ENCODE measurements at places on chromosomes 12 and 14.

DNA sequence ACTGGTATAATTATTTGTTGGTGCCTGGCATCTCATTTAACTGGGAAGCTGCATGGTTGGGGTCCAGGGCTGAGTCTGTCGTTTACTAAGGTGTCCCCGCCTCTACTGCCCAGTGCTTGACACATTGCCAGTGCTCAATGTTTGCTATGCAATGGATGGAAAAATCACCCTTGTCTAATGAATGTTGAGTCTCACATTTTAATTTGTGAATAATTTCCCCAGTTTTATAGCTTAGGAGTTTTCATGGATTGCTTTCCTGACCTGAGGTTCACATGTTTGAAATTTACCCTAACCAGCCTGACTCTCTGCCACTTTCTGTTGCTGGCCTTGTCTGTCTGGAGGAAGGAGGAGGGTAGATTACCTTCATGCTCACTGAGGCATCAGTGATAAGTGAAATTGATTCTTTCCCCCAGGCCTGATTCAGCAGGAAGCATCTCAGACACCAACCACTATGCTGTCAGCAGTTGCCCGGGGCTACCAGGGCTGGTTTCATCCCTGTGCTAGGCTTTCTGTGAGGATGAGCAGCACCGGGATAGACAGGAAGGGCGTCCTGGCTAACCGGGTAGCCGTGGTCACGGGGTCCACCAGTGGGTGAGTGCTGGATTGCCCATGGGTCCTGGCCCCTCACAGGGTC lies 2.4 kb downstream of the DHRS2 start:
- DNase-seq: no peak

- DNase-seq: no peak
Observed at GRCh38 chr14:89365061-89365801, 51.8 kb downstream of the FOXN3 start.

GRCh38 chr12:109343677-109344076 lies 4.0 kb upstream of the MYO1H start:
- DNase-seq: no peak

DNA sequence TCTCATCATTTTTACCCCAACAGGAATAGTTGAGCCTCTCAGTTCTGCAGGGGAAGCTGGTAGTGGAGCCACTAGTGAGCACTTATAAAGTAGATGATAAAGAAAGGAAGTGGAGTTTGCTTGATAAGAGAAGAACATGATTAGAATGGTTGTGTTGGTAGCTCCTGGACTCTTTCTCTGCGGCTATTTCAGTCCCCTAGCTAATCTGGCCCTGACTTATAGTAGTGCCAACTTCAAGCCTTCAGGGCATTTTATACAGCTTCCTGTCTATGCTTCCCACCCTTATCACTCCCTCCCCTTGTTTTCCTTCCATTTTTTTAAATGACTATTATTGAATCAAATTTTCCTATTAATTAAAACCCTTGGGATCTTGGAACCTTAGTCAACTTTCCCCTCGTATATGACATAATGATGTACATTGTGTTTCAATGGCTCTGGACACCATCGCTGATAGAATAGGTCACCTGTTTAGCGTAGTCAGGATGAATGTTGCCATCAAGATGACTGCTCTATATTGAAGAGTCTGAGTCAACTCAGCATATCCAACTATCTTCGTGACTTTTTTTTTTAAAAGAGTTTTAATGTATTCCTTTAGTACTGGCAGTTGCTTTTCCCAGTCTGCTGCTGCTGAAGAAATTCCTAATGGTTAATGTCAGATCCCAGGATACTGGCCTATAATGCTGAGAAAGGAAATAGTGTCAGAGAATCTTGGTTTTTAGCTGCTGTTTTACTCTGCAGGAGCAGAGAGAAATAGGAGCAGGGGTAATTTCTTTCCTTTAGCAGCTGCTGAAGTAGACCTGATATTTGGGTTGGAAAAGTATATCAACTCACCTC lies 16.2 kb upstream of the PCNX1 start:
- DNase-seq: no peak

DNA sequence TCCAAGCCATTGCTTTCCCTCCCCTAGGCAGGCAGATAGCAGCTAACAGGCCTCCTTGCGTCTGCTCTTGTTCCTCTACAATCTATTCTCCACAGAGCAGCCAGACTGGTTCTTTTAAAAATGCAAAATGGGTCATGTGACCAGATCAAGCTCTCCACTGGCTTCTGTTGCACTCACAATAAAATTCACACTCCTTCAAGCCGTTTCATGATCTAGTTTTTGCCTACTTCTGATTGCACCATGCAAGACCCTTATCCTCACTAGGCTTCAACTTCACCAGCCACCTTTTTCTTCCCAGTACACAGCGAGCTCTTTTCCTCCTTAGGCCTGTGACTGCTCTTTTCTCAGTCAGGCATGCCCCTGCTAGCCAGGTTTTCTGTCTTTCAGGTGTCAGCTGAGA lies 6.1 kb upstream of the KRAS start:
- no peak for DNase-seq

DNA sequence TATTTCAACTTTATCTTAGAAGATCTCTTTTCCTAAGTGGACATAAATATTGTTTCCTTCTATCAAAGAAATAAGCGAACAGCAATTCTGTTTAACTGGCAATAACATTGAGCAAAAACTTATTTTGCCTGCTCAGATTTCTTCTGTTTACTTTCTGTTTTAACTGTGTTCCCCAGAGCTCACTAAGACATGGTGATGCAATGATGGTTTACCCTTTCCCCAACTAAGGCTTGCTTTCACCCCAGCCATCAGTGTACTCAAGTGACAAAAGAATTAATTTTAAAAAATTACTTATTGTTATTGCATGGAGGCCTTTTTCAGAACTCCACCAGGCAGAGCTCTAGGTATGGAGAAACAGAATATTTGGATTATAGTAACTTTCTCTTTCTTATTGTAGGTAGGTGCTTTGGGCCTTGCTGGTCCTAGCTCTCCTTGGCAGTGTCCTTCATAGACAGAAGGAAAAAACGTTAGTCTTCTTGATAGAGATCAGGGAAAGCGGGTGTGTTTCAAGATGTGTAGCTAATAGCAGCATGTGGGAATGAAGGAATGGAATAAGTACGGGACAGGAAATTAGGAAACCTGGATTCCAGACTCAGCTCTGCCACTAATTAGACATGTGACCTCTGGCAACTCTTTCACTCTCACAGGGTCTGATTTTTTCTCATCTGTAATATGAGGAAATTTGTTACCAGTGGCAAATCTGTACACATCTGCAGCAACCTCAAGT lies 14.6 kb upstream of the DDHD1 start:
- DNase-seq: no peak

GRCh38 chr14:100045642-100046344 lies 19.4 kb upstream of the EVL start:
- no peak for DNase-seq

GRCh38 chr14:72965249-72965648 lies 39.0 kb downstream of the DCAF4 start:
- no peak for DNase-seq

DNA sequence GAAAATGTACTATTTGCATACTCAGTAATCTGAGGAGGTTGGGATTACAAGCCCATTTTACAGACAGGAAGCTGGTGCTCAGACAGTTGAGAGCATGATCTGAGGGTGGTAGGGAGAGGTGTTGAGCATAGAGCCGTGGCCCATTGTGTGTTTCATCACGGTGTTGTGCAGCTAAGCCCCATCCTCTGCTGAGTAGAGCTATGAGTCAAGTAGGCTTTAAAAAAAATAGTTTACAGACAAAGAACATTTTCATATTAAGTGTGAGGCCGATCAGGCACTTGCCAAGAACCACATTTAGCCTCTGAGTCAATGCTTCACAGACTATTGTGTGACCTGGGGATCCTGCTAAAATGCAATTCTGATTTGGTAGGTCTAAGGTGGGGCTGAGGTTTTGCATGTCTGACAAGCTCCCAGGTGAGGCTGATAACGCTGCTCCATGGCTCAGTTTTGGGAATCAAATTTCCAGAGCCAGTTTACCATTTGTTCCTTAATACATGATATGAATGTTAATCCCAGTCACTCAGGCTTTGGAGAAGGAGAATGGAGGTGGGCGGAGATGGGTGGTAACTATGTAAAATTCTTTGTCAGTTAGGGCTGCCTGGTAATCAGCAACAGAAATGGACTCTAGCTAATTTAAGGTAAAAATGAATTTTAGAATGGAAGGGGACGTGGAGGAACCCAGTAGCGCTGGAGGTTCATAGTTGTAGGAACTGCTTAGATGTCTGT lies 22.2 kb downstream of the ZNF664 start:
- DNase-seq: no peak

- no peak for DNase-seq
Observed at GRCh38 chr12:47868552-47869031, 36.2 kb downstream of the VDR start.

DNA sequence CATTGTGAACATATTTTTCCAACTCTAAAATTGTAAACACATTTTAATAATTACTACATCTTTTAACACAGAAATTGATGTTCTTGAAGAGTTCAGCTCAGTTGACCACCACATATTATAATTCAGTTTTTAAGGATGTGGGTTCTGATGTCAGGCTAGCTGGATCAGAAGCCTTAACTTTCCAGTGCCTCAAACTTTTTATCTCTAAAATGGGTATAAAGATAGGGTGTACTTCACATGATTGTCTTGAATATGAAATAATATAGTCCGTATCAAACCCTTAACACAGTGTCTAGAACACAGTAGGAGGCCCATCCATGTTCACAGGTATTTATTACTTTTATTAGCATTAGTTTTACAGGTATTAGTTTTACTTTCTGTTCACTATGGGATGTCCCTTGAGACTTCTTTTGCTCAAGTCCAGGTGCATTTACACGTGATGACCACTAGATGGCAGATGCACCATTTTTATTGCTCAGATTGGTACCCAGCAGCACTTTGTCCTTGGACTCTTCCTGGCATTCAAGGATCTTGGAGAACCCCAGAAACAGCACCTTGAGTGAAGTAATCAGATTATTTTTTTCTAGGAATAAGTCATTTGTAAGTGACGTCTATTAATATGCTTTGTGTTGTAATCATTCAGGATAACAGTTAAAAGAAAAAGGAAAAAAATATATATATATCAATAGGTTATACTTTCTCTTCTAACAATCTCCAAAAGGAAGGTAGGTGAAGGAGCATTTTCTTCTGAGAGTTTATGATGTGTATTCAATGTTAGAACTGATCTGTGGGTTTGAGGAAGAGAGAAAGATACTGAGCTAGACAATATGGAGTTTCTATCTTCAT lies 580.2 kb downstream of the ETNK1 start:
- peak; percentile 50 for DNase-seq

DNA sequence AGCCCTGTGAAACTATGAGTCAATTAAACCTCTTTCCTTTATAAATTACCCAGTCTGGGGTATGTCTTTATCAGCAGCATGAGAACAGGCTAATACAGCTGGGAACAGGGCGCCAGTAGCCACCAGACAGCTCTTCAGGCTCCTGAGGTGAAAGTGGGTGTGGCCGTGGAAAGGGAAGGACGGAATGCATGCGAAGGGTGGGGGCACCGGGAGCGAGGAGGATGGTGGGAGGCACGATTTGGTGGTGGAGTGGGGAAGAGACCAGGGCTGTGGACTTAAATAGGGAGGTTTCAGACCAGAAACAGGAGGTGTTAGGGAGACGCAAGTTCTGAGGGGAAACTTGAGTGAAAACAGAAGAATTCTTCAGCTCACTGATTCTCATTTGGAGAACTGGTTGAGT lies 44.1 kb upstream of the CHST11 start:
- no peak for DNase-seq

DNA sequence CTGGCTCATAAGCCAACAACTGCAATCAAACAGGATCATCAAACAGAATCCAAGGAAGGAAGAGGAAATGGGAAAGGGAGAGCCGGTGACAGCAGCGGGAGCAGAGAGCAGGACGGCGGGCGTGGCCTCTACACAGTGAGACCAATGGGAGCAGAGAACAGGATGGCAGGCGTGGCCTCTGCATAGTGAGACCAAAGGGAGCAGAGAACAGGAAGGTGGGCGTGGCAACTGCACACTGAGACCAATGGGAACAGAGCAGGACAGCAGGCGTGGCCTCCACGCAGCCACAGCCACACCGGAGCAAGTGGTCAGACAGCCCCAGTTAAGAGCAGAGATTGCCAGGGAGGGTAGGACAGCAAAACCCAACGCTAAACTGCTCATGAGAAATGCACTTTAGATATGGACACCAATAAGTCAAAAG lies 16.4 kb downstream of the LRCOL1 start:
- peak; percentile 81 for DNase-seq

- DNase-seq: no peak
Observed at GRCh38 chr12:65004270-65004669, 116.8 kb downstream of the WIF1 start.

DNA sequence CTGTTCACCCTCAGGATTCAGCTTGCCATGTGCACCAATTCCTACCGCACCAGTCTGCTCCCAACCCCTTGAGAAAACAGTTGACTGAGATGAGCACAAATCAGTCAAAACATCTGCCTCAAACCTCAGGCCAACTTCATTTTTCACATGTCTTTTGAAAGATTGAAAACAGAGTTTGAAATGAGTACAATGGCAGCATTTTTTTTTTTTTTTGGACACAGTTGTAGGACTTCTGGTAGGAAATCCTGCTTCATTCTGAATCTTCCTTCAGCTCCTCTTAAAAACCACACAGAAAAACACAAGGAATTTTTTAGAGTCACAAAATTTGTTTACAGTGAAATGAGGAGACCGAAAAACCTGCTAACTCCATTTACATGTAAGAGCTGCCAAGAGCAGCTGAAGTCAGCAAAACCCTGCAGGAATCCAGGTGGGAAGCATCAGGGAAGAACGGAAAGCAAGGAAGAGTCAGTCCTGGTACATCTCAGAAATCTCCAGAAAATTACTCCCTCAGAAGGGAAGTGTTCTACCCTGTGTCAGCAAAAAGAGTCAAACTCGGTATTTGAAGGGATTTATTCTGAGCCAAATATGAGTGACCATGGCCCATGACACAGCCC lies 100.3 kb upstream of the TMTC1 start:
- DNase-seq: no peak

DNA sequence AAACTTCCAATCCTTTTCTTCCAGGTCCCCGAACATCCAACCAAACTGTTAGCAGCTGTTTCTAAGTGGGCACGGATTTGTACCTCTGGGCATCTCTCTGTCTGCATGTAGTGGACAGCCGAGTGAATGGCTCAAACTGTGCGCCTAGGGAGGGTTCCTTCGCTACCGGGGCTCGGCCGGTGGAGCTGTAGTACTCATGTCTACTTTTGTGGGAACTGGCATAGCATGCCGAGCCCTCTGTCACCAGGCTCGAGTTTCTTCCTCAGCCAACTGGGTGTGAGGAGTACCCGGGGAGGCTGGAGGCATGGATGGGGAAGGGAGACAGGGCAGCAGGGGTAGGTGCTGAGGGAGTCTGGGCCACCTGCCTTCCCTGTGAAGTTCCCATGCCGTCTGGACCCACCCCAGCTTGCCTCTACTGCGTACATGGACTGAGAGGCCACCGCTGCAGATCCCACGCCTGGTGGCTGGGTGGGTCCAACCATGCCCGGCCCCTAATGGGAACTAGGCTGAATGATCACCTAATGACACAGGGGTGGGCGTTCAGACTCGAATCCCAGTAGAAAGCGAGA lies 23.0 kb downstream of the TNFAIP2 start:
- DNase-seq: no peak

Data from neuronal stem cell (in vitro differentiated cells).